ENCODE measurements at places on chromosomes 5 and 9.

GRCh38 chr9:78130004-78130403 is 98.4 kb upstream of the GNAQ start:
- DNase-seq: no peak

GRCh38 chr9:107484117-107484723 is 5.3 kb downstream of the KLF4 start:
- DNase-seq: peak; percentile 54

- no peak for DNase-seq
These were observed 56.5 kb downstream of the SLC22A5 start for GRCh38 chr5:132425975-132426524.

DNA sequence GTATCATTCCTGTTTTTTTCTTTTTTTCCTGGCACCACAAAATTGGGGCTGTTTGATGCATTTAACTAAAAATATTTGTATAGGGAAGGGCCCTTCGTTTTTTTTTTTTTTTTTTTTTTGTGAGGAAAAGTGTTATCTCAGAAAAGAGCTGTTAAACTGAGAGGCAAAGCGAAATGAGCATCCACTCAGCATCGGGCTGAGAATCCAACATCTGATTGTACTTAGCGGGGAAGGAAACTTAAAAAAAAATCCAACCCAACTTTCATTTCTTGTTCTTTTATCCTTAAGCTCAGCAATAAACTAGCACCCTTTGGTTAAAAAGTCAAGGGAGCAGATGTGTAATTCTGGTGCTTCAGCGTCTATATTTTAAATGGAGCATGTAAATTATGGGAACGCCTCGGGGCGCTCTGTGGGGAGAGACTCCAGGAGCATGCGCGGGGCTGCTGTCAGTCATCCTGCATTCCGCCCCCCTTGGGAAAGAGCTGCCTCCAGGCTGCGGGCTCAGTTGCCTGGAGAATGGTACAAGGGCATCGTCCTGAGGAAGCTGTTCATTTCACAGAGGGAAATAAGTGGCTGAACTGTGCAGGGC is 33.3 kb downstream of the DMRT2 start:
- DNase-seq: no peak

DNA sequence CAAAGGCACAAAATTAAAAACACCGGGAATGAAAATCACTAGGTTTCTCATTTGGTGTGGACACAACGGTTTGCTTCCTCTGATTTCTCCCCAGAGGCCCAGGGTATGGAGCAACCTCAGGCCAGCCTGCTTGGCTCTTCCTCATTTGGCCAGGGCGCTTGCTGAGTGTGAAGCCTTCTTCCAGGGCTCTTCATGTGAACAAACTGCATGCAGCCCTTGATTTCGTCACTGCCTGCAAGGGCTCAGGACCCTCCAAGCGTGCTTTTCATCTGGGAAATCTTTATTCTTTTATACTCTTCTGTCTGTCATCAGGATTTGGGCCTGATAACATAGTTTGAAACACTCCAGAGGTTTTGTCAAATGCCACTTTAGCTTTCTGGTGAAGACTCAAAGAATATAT is 122.6 kb upstream of the KLF4 start:
- no peak for DNase-seq

DNA sequence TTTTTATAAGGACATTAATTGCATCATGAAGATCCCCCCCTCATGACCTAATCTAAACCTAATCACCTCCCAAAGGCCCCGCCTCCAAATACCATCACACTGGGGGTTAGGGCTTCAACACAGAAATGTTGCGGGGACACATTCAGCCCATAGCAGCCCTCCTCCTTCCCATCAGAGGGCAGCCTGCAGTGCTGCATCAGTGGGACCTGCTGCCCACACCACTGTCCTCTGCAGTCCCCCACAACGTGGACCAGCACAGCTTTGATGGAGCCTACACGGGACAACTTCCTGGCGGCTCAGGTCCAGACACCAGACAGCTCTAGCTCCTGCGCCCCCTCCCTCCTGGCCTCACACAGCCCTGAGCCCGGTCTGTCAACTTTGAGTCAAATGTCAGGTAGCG is 70.3 kb downstream of the APTX start:
- DNase-seq: no peak

DNA sequence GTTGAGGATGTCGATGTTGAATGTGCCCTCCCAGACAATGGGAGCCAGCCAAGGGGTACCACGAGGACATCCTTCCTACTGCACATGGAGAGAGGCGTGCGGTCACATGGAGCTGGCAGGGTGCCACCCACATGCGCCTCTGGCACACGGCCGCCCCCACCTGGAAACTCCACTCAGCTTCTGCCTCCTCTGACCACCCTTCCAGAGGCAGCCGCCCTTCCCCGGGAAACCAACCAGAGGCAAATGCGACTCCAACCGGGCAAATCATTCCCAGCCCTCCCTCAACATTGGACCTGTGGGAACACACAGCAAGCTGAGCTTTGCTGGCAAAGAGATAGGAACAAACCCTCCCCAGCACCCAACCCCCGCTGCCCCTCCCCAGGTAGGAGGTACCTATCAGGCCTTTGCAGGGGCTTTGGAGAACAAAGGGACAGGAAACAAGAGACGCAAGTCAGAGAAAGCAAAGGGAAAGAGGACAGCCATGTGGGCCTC is 17.5 kb downstream of the ABO start:
- no peak for DNase-seq

- no peak for DNase-seq
These were observed 860.8 kb downstream of the PTPRD start for GRCh38 chr9:9751996-9752395.

- no peak for DNase-seq
These were observed 147.5 kb upstream of the RUSC2 start for GRCh38 chr9:35342221-35342958.

GRCh38 chr9:120579139-120580050 is 572 bp downstream of the CDK5RAP2 start:
- DNase-seq: no peak

GRCh38 chr5:40441733-40442132 is 238.0 kb upstream of the PTGER4 start:
- no peak for DNase-seq

GRCh38 chr9:73869264-73869663 is 627.9 kb upstream of the RORB start:
- peak; percentile 79 for DNase-seq

GRCh38 chr5:10172247-10172646 is 77.4 kb downstream of the ATPSCKMT start:
- no peak for DNase-seq

DNA sequence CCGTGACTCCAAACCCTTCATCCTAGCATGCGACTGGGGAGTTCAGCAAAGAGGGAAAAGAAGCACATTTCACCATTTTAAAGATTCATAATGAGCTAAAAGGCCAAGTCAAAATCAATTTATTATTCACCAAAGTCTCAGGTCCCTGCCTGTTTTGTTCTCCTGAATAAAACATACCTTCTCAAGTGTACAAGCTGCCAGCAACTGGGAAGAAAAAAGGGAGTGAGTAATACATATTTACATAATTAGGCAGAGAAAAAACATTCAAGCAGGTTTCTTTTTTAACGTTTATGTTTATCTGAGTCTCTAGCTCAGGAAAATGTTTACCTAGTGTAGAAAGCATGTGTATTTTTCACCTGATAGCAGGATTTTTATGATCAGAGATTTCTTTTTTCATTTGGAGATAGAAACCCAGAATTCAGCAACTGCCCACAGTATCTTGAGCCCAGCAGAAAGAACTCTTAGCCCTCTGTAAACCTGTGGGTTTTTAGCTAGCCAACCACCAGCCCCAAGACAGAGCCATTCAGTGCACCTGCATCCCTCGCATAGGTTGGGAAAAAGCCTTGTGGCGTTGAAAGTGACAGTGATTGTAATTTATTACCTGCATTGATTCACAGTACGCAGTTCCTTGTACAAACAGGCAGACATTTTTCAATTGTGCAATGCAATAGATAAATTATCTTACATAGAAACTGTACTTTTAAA is 117.9 kb upstream of the GRIA1 start:
- peak; percentile 84 for DNase-seq

GRCh38 chr9:5851445-5851844 is 18.5 kb upstream of the ERMP1 start:
- DNase-seq: no peak

DNA sequence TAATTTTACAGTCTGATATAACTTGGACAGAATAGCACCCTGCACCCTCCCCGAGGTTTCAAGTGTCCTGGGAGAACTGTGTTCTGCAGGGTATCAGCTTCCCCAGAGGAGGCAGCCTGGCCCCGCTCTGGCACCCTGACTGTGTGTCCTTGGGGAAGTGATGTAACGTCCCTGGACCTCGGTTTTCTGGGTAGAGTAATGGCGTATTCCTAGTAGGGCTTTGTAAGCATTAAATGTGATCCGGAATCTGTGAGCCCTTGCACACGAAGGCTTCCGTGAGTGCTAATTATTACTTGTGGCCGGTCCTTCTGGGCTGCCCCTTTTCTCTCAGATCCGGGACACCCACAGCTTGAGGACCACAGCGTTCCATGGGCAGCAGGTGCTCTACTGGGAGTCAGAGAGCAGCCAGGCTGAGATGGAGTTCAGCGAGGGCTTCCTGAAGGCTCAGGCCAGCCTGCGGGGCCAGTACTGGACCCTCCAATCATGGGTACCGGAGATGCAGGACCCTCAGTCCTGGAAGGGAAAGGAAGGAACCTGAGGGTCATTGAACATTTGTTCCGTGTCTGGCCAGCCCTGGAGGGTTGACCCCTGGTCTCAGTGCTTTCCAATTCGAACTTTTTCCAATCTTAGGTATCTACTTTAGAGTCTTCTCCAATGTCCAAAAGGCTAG is 1.0 kb upstream of the CACFD1 start:
- DNase-seq: no peak

- DNase-seq: no peak
These were observed 174.5 kb downstream of the CFAP90 start for GRCh38 chr5:7676455-7676854.

- DNase-seq: no peak
These were observed 447.7 kb downstream of the EFNA5 start for GRCh38 chr5:107223066-107223465.

DNA sequence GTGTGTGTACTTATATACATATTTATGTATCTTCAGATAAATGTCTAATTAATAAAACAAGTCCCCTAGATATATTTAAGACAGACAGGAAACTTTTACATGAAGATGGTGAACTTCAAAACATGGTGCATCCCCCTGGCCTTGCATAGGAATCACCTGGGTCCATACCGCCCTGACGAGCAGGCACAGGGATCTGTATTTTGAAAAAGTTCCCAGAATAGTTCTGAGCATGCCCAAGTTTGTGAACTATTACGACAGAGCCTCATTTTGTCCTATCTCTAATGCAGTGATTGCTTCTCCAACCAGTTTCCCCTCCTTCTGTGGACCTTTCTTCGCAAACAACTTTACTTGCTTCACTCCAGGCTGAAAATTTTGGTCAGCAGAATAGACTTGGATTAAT is 98.1 kb downstream of the APBA1 start:
- DNase-seq: no peak

DNA sequence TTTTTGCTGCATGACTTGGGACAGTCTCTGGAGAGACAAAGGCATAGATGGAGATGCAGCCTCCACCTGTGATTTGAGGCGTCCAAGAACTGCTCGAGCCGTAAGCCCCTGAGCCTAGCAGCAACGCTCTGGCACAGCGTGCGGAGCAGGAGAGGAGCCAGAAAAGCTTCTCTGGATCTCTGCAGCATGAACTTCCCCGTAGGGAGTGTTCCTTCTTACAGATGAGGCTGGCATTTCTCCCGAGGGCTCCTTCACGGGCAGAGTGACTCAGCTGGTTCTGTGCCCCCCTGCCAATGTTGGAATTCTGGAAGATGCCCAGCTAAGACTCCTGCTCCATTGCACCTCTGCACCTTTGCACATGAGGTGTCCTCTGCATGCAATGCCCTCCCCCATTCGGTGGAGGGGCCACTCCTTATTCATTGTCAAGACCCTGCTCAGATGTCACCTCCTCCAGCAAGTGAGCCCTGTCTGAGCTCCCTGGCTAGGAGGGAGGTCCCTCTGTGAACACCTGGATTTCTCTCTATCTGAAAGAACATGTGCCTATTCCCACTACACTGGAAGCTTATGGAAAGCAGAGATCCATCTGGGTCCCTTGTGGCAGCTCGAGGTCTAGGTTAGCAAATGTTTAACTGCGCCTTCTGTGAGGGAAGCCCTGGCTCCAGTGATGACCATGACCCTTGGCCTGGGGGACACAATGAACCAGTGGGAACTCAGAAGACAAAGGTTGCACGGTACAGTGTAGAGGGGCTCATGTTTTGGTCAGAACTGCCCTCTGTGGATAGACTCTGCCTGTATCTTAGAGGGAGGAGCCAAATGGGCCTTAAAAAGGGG is 39.6 kb downstream of the SH3PXD2B start:
- DNase-seq: no peak

GRCh38 chr9:137456864-137457405 is 2.2 kb downstream of the NSMF start:
- no peak for DNase-seq

GRCh38 chr5:169876386-169876785 is 103.9 kb downstream of the INSYN2B start:
- DNase-seq: no peak

DNA sequence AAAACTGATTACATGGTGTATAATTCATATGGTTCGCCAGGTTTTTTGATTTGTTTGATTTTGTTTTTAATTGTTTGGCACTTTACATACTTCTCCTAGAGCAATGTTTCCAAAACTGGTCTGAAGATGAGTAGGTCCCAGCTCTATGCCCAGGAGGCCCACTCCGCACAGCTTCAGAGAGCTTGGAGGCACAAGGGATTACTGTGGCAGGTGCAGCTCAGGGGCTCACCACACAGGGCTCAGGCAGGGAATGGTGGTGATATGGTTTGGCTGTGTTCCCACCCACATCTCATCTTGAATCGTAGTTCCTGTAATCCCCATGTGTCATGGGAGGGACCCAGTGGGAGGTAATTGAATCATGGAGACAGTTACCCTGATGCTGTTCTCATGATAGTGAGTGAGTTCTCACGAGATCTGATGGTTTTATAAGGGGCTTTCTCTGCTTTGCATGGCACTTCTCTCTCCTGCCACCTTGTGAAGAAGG is 296.6 kb downstream of the MED10 start:
- DNase-seq: peak; percentile 41

GRCh38 chr9:116355153-116355921 is 201.7 kb downstream of the PAPPA start:
- no peak for DNase-seq

GRCh38 chr9:124454296-124454695 is 4.0 kb downstream of the ADGRD2 start:
- DNase-seq: no peak

DNA sequence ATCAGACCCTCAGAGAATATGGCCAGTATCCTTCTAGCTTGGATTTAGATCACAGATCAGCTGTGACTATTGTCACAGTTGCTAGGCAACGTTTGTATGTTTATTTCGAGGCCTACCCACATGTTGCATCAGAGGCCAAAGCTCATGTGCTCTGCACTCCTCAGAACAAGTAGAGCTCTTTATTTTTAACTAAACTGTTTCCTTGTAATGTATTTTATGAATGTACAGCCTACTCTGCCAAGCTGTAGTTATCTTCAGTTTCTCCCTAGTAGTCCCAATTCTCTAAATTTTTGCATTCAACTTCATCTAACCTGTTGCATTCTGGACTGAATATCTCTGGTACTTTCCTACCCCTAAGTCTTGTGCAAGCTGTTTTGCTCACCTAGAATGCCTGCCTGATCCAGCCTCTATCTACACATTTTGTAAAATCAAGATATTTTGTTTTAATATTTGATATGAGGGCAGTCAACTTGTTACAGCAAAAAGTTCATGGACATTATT is 52.8 kb downstream of the CAST start:
- DNase-seq: no peak

- DNase-seq: no peak
These were observed 188.0 kb downstream of the CARTPT start for GRCh38 chr5:71907001-71907588.

Data from NCI-H1436 treated with DMSO at 0.1 percent for 48 hours (cell line).